ENCODE measurements at places on chromosomes 2 and 18.

- no peak for DNase-seq
Observed at GRCh38 chr2:176525086-176525485, 255.8 kb downstream of the MTX2 start.

GRCh38 chr2:226743915-226744314 lies 55.7 kb downstream of the IRS1 start:
- no peak for DNase-seq

- DNase-seq: no peak
Observed at GRCh38 chr2:71930049-71930681, 217.5 kb downstream of the CYP26B1 start.

DNA sequence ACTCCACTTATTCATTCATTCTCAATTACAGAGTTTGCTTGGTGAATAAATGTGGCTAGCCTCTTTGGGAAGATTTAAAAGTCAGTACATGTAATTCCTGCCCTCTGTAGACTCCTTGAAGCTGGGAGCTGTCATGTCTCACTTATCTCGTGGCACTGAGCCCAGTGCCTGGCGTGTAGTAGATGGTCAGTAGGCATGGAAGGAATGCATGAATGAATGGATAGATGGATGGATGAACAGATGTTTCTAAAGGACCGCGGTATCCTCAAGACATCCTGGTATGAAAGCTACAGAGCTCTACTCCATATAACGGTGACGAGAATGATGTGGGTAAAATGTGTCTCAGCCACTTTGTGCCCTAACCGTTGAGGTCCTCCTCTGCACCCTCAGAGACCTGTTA lies 83.0 kb downstream of the MARCO start:
- DNase-seq: no peak

DNA sequence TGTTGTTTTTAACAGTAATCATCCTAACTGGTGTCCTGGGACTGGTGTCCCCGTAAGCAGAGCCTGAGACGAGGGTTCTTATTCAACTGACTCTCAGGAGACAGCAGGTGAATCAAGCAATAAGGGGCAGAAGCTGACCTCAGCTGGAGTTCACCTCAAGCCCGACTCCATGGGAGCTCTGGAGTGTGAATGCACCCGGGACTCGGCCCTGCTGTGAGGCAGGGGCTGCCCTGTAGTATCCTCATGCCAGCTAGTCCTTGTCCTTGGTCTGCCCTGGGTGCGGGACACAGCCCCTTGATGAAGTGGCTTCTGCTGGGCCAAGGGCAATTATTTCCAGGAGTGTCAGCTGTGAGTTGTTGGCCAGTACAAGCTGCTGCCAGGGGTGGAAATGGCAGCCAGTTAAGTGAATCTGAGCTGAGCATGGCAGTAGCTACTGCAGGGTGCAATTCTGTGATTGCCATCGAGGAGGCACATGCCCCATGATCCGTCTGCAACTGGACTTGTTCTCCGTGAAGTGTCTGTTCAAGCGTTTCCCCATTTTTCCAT lies 54.9 kb upstream of the OTOS start:
- no peak for DNase-seq

DNA sequence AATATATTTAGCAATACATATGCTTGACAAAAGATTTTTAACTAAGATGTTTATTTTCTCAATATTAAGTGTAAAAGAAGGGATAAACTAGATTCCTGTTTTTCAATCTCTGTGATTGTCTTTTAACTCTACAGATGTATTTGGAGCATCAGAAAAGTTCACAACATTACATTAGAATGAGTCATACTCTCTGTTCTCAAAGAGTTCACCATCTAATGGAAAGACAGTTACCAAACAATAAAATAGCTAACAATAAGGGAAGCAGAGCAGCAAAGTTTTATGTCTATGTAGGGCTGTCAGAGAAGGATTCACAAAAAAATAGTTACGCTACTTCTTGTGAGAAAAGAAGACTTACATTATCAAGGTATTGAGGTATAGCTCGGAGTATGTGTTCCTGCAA lies 109.2 kb upstream of the MAP2 start:
- no peak for DNase-seq

GRCh38 chr2:111673526-111673925 lies 210.5 kb downstream of the ANAPC1 start:
- DNase-seq: no peak

GRCh38 chr2:179050755-179051154 lies 818 bp upstream of the CCDC141 start:
- DNase-seq: no peak

- DNase-seq: no peak
Observed at GRCh38 chr2:228507870-228508269, 326.4 kb upstream of the SPHKAP start.

DNA sequence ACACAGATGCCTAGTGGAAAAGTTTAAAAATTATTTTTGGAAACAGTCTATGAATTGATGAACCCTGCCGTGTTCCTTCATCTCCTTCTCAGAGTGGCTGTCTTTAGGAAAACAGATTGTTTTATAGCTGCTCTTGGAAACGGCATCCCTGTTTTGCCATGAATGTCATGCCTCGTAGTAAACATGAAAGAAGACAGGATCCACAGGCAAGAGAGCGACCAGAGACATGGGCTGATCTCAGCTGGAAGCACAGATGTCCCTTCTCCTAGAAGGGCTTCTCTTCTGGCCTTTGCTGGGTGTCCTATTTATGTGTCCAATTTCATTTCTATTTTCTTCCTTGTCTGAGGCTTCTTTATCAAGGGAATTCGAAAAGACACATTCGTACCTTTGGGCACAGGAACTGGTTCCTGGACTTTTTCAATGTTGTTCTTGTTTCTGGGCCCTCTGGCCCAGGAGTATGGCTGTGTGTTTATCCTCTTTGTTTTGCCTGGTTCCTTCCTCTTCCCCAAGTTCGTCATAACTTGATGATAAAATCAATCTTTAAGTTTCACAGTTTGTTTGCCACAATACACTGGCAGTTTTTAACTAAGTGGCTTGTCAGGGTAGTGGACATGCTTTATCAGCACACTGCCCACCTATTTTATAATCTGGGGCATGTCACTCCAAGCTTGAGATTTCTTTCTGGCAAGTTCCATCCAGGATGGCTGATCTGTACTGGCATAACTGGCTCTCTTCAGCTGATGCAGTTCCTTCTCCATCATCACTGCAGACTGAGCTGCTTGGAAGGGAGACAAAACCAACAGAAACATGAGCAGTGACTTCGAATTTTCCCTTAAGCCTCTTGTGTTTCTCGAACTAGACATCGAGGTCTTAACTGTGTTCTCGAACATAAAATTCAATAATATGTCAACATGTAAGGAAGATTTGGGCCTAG lies 63.2 kb upstream of the MGAT4A start:
- DNase-seq: no peak

DNA sequence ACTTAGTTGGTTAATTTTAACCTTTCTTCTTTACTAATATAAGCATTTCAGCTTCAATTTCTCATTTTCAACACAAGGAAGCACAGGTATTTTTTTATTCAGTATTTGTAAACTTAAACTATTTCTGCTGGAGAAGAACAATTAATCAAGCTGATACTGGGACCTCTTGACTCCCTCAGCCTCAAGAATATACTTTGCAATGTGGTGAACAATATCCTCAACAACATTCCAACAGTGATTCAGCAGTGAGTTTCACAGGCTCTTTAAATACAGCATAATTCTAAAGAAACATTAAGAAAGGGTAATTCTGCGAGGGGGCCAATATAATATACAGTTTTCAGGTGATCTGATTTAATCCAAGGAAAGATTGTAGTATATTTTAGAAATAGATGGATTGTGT lies 10.0 kb downstream of the RAPGEF4 start:
- no peak for DNase-seq

DNA sequence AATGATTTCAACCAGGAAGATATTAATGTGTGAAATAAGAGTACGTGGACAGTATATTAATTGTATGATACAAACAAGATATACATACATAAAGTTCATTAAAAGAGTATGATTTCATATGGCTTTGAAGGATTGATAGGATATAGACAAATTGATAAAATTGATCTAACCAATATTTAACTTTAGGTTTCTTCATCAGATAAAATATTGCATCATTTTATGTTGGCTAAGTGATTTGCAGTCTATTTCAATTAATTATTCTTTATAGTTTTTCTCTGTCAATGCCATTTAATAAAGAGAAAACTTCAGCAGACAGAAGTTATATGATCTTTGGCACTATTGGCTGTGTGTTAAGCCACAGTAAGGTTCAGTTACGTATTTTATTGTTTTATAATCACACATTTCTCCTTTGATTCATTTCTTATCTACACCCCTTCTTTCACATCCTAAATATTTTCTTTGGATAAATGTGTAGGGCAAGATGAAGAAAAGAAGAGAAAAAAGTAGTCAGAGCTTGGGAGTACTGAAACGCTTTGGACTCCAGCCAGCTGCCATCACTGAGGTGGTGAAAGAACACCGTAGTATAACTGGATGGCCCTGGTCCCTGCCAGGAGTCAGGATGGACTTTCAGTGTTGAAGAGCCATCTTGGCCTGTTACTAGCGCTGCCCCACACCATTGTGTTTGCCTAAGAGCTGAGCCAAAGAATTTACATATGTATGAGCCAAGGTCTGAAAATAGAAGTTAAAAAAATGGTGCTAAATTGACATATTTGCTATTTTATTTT lies 9.8 kb upstream of the CPS1 start:
- DNase-seq: no peak

DNA sequence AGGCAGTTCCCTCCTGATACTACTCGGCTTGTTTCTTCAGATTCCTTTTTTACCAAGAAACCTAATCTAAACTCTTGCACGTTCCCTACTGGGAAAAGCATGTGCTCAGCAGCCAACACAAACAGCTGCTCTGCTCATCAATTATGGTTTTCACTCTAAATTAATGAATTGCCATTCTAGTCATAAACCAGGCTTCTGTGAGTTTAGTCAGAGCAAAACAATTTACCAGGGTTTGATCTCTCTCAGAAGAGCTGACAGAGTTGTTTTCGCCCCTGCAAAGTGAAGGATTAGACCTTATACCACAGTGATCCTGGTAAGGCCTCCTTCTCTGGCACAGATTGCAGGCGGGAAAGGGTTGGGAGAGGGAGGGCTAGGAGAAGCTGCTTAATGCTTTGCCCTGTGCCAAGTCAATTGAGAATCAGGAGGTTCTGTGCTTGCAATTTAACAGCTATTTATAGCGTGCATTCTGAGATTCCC lies 57.2 kb downstream of the REEP1 start:
- DNase-seq: no peak

GRCh38 chr2:56449449-56449860 lies 265.7 kb downstream of the CCDC85A start:
- DNase-seq: no peak

- no peak for DNase-seq
Observed at GRCh38 chr2:2014251-2014771, 270.0 kb upstream of the PXDN start.

DNA sequence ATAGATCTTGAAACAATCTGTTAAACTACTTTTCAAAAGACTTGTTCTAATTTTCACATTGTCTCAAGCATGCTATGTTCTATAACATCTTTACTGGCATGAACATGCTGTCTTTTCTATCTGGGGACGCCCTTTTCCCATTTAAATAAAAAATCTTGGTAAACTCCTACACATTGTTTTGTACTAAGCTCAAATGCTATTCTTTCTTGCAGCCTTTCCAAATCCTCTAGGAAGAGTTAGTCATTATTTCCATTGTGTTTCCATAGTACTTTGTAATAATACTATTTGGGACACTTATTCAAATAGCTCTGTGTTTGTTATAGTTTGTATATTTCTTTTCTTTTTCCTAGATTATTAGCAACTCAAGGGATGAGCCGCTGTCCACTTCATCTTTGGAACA lies 828.6 kb upstream of the FSHR start:
- DNase-seq: no peak

- no peak for DNase-seq
Observed at GRCh38 chr2:108244667-108245414, 5.1 kb downstream of the SULT1C3 start.

- no peak for DNase-seq
Observed at GRCh38 chr2:148237911-148238310, 217.0 kb downstream of the MBD5 start.

GRCh38 chr2:150355440-150355839 lies 132.0 kb downstream of the RND3 start:
- DNase-seq: no peak

- DNase-seq: no peak
Observed at GRCh38 chr2:64204703-64205102, 60.5 kb upstream of the PELI1 start.

DNA sequence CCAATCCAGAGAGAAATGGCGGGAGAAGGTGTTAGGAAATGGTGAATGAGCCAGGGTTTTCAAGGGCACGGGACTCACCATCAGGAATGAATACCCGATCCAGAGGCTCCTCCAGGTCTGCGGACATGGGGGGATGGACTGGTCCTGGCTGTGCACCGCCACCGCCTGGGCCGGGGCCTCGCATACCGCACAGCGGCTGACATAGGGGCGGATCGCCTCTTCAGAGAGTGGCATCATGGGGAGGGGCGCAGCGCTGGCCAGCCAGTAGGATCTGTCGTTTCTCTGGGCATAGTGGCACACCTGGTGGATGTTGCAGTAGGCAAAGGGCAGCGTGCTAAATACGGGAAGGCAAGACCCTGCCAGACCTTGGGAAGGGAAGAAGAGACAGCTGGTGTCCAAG lies 156.1 kb downstream of the COL4A4 start:
- no peak for DNase-seq

- DNase-seq: no peak
Observed at GRCh38 chr2:132837769-132838168, 167.8 kb upstream of the LYPD1 start.

DNA sequence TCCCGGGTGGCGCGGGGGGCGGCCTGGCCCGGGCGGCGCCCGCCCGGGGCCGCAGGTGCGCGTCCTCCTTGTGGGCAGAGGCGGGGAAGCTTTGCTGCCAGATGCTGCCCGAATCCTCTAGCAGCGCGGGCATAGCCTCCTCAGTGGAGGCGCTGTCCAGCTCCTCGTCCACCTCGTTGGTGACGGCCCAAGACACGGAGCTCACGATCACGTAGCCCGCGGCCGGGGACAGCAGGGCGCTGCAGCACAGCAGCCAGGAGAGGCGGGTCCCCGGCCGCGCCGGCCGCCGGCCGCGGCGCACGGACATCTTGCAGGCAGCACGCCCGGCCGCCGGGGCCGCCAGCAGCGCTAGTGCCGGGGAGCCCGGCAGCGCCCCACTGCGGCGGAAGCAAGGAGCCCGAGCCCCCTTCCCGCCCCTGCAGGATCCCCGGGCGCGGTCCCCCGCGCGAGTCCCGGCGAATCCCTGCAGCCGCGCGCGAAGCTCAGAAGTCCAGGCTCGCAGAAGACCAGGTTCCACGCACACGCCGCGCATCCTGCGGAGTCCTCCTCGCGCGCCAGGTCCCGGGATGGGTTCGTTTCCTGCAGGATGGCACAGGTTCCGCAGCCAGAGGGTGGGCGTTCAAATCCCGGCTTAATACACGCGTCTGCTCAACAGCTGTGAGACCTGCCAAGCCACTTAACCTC lies at the start of gene CREG2:
Gene CREG2 (minus strand): TSS at position 353 of the 684 bp plus-strand sequence. CDS start 46 bp downstream, at position 307.
- no peak for DNase-seq

Data from GM18507 (cell line).